Left colon (tissue), 2 donors: ENCODE measurements at places on chromosomes 5 and 9.

DNA sequence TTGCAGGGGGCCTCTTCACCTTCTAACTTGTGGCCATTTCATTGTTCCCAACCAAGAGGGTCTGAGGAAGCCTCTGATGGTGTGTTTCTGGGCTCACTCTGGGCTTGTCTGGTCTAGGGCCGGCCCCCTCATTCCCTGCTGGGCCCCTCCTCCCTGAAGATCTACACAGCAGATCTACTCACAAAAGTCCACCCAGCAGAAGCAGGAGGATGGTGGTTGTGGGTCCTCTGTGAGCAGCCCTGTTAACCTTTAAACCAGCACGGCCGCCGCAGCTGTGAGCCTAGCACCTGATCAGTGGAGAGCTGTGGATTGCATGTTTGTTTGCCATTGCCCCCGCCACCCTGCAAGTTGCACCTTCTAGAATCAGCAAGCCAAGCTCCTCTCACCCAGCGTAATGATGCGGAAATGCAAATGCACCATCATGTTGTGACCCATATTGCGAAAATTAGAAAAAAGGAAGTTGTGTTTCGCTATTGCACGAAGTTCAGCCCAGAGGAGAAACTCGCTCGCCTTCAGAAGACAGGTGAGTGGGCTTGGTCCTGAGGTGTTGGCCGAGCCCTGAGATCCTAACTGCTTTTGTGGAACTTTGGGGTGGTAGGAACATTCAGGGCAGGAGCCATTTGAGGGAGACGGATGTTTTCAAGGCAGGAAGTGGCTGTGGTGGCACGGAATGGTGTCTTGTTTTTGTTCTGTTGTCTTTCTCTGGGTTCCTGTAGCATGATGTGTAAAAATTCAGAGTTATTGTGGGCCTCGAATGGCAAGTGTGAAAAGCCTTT is 16.7 kb downstream of the FGD3 start:
- DNase-seq: no peak

DNA sequence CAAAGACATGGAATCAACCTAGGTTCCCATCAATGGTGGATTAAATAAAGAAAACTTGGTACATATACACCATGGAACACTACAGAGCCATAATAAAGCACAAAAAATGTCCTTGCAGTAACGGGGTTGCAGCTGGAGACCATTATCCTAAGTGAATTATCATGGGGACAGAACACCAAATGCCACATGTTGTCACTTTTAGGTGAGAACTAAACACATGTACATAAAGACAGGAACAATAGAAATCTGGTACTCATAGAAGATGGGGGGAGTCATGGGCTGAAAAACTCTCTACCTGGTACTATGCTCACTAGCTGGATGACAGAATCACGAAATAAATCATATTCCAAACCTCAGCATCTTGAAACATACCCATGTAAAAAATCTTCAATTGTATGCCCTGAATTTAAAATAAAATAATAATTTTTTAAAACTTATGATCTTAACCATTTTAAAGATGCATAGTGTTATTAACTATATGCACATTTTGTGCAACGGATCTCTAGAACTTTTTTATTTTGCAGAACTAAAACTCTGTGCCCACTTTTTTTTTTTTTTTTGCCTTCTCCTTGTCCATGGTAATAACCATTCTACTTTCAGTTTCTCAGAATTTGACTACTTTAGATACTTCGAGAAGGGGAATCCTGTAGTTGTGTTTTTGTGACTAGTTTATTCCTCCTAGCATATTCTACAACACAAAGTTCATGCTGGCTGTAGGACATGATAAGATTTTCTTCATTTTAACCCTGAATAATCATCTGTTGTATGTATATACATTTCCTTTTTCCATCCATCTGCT is 1081.6 kb upstream of the ACO1 start:
- DNase-seq: no peak

DNA sequence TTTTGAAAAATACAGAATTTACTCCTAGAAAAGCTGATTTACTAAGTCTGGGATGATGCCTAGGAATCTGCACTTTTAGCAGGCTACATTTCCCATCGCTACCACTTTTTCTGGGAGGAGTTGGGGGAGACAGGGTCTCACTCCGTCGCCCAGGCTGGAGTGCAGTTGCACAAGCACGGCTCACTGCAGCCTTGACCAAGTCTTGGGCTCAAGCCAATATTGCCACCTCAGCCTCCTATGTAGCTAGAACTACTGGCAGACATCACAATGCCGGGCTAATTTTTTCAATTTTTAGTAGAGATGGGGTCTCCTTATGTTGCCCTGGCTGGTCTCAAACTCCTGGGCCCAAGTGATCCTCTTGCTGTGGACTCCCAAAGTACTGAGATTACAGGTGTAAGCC is 85.9 kb downstream of the NR6A1 start:
- no peak for DNase-seq

DNA sequence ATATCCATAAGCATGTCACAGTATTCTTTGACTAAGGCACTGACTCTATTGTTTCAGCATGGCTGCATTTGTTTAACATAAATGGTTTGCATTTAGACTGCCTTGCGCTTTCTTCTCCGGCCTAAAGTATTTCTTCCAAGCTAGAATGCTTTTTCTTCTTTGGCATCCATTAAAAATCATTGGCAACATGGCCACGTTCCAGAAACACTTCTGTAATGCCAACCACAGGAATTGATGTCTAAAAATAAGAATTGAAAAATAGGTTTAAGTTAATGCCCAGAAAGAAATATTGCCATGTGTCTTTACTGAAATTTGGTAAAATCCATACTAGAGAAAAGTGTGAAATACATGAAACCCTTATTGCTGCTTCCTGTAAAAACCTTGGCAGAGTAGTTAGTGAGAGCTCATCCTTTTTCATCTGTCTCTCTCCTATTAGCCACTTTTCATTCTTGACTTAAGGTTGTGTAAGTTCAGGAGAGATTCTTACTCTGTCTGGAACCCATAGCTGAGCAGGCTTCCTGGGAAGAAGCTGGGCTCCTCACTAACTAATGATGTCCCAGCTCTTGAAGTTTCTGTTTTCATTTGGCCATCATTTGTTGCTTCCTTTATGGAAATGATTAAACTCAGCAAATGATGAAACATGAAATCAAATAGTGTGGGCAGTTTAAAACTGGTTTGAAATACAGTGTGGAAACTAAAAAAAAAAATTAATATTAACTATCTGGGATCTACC is 58.2 kb upstream of the RPS23 start:
- no peak for DNase-seq

DNA sequence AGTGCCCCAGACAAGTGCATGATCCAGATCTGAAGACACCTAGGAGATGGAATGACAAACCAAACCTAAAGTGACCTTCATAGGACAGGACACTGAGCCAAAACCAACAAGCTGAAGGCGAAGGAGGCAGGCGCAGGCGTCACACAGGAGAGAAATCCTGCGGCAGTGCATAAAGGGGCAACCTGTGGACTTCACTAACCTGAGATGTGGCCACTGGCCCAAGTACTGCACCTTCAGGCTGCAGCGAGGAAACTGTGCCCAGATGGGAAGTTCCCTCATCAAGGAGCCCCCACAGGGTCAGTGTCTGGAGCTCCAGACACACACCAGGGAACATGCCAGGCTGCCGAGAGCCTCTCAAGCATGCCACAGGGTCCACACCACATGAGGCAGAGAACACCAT is 3.7 kb downstream of the IPPK start:
- DNase-seq: no peak

GRCh38 chr5:10447041-10447440 is 5.4 kb downstream of the ROPN1L start:
- no peak for DNase-seq

- DNase-seq: no peak
These were observed 379.1 kb downstream of the DMRT2 start for GRCh38 chr9:1429297-1429696.

DNA sequence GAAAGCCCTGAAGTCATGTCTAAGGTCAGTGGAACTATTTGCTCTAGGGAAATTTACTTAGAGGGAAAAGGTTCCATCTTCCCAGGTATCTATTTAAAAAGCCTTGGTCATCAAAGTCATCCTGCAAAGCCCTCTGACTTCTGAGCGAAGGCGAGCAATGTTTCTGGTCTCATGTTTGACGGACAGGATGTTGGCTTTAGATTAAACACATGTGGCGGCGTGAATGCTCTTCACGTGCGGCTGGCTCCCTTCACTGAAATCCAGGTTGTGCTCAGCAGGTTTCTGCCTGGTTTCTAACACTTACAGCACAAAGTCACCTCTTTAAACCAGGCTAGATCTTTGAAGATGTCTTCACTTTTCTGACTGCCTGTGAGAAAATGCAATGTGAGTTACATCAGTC is 5.7 kb upstream of the ZBTB34 start:
- DNase-seq: no peak

DNA sequence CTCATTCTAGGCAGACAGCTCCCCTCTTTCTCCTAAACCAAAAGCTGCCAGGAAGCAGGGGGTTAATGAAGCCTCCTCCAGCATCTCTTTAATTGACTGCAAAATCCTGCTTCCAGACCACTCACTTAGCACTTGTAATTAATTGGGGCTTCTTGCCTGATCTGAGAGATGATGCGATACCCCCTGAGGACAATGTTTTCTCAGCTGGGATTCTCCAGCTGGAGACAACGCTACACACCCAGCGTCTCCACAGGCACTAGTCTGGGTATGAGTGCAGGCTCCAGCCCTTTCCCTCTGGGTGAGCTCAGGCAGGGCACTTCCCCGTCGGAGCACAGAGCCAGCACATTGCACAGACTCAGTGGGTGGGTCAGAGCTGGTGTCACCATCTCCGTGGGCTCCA is 16.1 kb downstream of the CPLX2 start:
- DNase-seq: no peak

- no peak for DNase-seq
These were observed 306 bp downstream of the TRUB2 start for GRCh38 chr9:128321879-128322403.

DNA sequence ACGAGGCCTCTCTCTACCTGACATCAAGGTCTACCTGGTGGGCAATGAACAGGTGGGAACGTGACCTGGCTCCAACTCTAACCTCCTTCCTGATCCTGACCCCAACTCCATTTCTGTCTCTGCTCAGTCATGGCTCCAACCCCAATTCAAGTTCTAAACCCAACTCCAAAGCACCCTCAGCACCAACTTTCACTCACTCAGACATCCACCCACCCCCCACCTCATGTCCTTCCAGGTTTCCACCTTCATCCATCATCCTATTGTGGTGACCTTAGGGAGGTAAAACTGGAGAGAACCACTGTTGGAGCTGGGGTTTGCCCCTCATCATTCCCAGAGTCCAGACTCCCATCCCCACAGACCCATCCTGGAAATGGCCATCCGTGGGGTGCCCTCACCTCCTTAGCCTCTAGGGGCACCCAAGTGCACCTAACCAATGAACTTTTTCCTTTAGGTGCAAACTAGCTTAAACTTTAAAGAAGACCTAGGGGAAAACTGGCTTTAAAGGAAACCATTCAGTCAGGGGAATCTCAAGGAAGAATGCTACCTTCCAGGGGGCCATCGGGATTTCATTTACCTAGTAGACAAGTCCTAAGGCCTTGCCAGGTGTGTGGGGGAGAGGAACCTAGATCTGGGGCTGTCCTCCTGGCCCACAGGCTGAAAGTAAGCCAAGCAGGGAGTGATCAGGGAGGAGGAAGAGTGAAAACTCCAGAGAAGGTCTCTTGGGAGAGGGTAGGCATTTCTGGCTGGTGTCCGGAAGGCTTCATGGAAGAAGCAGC is 11.3 kb downstream of the RGS14 start:
- DNase-seq: no peak

GRCh38 chr5:42399702-42400101 is 23.5 kb upstream of the GHR start:
- no peak for DNase-seq

GRCh38 chr5:14193496-14193895 is 50.4 kb downstream of the TRIO start:
- no peak for DNase-seq

- no peak for DNase-seq
These were observed 19.8 kb upstream of the NUDT12 start for GRCh38 chr5:103582364-103582763.

- DNase-seq: no peak
These were observed 27.5 kb downstream of the FSD1L start for GRCh38 chr9:105475302-105475701.

DNA sequence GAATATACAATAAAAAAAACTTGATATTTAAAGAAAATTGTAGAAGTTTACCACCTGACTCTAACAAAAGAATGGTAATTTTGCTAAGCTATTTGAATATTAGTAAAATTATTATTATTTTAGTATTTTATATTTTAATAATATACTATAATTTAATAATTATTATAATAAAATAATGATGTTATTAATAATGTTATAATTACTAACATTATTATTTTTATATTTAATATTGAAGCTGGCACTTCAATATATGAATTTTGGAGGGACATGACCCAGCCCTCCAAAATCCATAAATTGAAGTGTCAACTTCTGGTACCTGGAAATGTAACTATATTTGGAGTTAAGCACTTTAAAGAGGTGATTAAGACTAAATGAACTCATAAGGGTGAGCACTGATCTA is 486.1 kb upstream of the CDH9 start:
- no peak for DNase-seq

DNA sequence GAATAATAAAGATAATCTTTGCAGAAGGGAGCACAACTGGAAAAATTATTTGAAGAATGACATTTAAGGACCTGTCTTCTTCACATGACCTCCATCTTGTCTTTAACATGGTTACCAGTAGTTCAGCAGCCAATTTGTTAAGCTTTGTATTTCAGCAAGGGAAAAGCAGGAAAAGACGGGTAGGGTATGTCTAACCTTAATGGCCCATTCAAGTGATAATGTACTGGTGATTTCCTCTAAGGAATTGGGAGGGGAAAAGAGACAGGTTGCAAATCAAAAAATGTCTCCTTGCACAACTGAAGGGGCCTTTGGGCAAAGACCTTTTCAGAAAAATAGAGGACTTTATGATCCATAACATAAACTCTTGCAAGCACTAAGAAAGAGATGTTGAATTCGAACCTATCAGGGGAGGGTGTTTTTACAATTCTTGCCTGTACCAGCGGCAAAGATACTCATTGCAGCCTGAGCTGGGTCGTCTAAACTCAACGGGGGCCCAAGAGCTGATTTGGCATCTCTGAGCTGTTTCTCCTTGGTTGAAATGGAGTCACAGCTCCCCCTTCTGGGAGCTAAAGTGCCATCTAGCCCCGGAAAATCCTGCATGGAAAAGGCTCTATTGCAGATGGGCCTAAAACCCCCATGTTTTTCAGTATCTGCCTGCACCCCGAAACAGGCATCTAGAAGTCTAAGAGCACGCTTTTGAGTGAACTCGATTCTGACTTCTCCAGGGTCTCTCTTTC is 3.8 kb downstream of the BRINP1 start:
- DNase-seq: peak; percentile 5

DNA sequence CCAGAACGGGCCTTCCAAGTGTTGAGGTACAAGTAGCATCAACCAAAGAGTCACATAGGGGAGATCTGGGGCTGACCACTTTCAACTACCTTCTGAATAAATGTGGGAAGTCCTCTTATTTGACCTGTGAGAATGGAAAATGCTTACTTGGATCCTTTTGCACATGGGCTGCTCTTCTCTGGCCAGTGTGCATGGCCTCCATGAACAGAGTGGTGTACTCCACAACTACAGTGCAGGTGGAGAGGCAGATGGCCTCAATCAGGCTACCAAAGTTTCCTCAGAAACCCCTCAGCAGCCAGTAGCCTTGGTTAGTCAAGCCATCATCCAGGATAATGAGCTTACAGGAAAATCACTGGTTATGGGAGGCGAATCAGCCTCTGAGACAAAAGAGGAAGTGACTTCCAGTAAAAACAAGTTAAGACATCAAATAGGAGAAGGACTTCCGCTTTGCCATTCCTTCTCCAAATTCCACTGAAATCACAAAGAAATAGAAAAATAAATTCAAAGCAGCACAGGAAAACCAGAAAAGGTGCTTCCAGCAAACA is 18.3 kb upstream of the FCHO2 start:
- DNase-seq: no peak
